Inflammatory macrophage (primary cell): ENCODE measurements at places on chromosomes 11 and 22.

- DNase-seq: no peak
These were observed 1272.2 kb downstream of the LRRC4C start for GRCh38 chr11:40187295-40187694.

- DNase-seq: no peak
These were observed 29.0 kb downstream of the PAMR1 start for GRCh38 chr11:35496416-35496815.

DNA sequence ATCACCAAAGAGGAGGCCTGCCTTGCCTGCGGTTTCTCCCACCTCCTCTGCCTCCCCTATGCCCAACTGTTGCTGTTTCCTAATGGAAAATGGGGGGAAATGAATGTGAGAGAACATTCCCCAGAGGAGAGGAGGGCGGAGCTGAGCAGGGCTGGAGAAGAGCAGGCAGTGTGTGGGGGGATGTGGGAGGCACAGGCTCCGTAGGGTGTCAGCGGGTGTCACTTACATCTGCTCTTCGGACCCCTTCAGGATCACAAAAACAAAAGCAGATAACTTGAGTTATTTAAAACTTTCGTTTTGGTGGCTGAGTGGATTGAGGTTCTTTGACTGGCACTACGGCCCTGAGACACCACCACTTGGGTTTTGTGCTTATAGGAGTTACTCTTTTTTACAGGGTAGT lies 93.8 kb downstream of the CEP164 start:
- DNase-seq: no peak

- no peak for DNase-seq
These were observed 47.1 kb upstream of the UCP3 start for GRCh38 chr11:74055938-74056337.

DNA sequence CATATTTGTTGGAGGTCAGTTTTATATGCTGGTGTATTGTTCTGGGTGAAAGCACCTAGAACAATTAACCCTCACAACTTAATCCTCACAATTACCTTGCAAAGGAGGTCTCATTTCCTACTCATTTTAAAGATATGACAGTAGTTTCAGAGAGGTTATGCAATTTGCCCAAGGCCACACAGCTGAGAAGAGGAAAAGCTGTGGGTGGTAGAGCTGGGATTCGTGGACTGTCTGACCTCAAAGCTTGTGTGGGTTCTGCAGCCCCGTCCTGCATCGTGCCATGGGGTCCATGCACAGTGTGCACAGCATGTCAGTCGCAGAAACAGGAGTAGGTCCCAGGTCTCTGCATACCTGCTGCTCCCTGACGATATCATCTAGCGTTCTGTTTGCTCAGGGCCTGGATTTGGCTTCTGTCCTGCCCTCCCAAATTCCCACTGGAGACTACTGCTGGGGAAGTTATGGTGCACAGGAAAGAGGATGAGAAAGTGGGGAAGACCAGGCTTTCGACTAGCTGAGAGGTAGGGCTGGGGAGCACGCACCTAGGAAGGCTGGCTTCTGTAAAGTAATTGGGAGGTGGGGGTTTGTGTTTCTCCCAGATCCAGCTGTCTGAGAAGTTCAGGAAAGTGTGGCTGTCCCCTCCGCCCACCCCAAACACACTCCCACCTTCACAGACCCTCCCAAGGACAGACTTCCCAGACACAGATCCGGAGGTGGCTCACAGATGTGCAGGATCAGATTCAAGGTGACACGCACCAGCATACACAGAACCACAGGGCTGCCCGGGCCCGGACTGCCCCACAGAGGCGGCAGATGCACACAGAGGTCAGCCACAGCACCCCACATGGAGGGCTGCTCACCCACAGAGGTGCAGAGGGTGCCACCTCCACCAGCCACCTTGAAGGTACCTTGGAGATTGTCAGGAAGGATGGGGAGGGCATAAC lies 2.0 kb downstream of the BACE1 start:
- DNase-seq: peak; percentile 18

GRCh38 chr11:66151273-66151672 lies 81.2 kb downstream of the PACS1 start:
- no peak for DNase-seq

GRCh38 chr11:93519179-93519578 lies 24.0 kb downstream of the SMCO4 start:
- no peak for DNase-seq

DNA sequence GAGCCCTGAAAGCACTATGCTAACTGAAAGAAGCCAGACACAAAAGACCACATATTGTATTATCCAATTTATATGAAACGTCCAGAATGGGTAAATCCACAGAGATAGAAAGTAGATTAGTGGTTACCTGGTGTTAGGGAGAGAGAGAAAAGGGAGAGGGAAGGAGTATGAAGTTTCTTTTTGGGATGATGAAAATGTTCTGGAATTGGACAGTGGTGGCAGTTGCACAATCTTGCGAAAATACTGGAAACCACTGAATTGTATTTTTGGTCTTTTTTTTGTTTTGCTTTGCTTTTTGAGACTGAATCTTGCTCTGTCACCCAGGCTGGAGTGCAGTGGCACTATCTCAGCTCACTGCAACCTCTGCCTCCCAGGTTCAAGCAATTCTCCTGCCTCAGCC lies 63.5 kb downstream of the MRTFA start:
- no peak for DNase-seq

- DNase-seq: no peak
These were observed 20.3 kb downstream of the PARVG start for GRCh38 chr22:44200855-44201550.

DNA sequence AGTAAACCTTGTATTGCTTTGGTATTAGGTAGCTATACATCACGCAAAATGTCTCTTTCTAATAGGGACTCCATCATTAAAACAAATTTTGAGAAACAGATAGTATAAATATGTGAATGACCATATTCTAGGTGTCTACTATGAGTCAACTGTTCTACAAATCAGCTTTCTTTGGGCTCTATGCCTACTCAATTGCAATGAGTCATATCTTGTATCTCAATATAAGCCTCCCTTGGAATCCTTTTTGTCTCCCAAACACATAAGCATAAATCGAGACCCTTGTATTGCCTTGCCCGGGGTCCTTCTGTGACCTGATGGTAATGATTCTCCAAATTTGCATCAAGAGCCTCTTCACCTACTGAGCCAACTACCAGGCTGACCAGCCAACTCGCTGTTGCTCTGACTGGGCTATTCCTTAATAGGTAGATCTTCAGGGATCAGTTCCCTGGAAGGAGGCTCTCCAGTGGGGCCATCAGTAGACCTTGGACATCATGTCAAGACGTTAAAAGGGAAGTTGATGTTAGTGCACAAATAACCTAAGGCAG lies 22.2 kb downstream of the BLID start:
- DNase-seq: no peak

- DNase-seq: no peak
These were observed 56.3 kb upstream of the SLC5A12 start for GRCh38 chr11:26778000-26778757.

- DNase-seq: peak; percentile 33
These were observed 1.6 kb upstream of the CNGA4 start for GRCh38 chr11:6237266-6237665.

- DNase-seq: no peak
These were observed 389.7 kb downstream of the NXPE2 start for GRCh38 chr11:115067900-115068530.

DNA sequence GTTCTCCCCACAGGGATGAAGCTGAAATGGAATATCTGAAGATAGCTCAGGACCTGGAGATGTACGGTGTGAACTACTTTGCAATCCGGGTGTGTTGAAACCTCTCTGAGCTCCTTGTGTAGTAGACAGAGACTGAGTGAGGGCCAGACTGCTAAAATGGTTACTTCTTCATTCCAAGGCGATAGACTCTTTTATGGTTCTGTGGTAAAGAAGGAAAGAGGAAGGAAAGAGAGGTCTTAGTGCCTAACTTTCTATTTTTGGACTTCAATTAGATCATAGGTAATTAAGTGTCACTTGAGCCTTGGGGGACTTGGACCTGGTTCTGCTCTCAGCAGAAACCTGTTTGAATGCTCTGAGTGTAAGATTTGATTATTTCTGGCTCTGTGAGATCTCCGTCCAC lies 54.7 kb downstream of the NF2 start:
- DNase-seq: peak; percentile 92

DNA sequence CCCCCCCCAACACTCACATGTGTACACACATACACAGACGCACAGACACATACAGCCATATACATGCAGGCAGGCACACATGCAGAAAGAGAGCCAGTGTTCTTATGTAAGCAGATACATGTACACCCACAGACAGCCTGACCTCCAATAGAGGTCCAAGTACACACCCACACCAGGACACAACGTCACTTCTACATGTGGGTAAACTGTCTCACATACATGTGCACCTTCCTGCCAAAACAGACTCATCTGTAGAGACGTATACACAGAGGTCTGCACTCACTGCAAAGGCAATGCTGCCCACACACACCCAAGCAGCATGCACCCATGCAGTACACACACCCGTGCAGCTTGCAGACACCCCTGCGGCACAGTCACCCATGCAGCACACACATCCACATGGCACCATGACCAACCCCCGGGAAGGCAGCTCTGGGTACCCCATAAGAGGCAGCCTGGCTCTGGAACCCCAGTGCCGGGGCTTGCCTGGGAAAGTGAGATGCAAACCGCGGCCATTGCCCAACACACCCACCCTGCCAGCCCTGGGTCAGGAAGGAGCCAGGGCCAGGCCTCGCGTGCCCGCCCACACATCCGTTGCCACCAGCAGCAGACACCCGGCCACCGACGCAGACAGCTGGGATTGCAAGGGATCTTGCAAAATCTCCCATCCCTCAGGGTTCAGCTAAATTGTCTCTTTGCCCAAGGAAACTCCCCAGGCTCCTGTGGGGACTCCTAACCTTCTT lies 10.1 kb downstream of the CASTOR1 start:
- DNase-seq: peak; percentile 97

DNA sequence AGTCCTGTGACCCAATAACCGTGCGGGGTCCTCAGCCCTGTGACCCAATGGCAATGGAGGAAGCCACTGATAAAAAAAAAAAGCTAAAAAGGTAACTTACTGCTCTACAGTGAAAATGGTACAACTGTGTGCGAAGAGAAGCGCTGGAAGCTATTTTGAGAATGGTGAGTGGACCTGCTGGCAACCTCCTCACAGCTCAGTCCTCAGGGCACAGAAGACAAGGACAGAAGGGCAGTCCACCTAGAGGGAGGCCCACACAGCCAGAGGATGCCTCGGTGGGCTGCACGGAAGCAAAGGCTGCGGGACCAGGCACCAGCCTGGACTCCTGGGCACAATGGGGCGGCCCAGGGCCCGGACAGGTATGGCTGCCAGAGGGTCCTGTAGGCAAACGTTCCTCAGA lies 35.6 kb downstream of the BRD1 start:
- DNase-seq: no peak

- peak; percentile 90 for DNase-seq
These were observed at the start of gene MS4A4A for GRCh38 chr11:60280412-60280811. MS4A4A (plus strand) TSS chr11:60280666; CDS start chr11:60280676, 10 bp downstream.
